ENCODE measurements at places on chromosomes 3 and 15. TPM values are rescaled to one million over a fixed set of nuclear protein-coding genes. Genes with fewer than 3 reads are reported as not detected.

The CCR3 gene
- 0.17 TPM for total RNA-seq

DNA sequence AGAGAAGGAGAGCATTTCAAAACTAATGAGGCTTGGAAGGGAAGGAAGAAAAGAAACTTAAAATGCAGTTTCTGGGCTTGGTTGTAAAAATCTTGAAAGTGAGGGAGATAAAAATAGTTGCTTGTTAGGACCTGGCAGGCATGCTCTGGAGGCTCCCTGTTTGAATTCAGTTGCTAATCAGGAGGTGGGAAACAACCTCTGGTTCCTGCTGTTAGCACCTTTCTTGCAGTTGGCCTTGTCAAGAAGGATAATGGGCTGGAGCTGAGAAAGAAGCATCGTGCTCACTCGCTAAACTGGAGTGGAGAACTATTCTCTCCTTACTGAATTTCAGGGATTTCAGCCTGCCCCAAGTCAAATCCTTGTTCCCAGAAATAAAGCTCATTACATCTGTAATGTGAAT lies 23.4 kb downstream of the SNAPC5 start:
- peaks cover 18% of the 10 kb centered on the region for H3K4me1 ChIP-seq
- no peak overlapping the region for H3K27ac ChIP-seq
- DNase-seq = no peak
- H3K4me3 ChIP-seq = no peak overlapping the region

The DLL4 gene
- not detected for total RNA-seq

GRCh38 chr15:64452988-64453688 lies 7.2 kb upstream of the ZNF609 start:
- DNase-seq = no peak
- no peak overlapping the region for H3K27ac ChIP-seq
- peaks cover 9% of the 10 kb centered on the region for H3K4me1 ChIP-seq
- H3K4me3 ChIP-seq = no peak overlapping the region

GRCh38 chr3:81581966-81582599 lies 179.4 kb downstream of the GBE1 start:
- H3K4me1 ChIP-seq = no peaks in the 10 kb centered on the region
- H3K27me3 ChIP-seq = no peaks in the 10 kb centered on the region
- H3K27ac ChIP-seq = no peak overlapping the region
- no peaks in the 10 kb centered on the region for H3K36me3 ChIP-seq
- peak; percentile 38 for DNase-seq

The CHRD gene
- total RNA-seq = not detected

GRCh38 chr3:168925568-168925967 lies 737.9 kb downstream of the MECOM start:
- H3K27ac ChIP-seq = peak overlapping the region; percentile 15
- H3K4me3 ChIP-seq = no peak overlapping the region
- H3K27me3 ChIP-seq = no peaks in the 10 kb centered on the region
- DNase-seq = no peak

Data from Calu3 (cell line).